ENCODE measurements at places on chromosomes 6 and 20. TPM values are rescaled to one million over a fixed set of nuclear protein-coding genes. Genes with fewer than 3 reads are reported as not detected.

NKX2-2 gene
- not detected for total RNA-seq

CYP21A2 gene
- total RNA-seq, result 0.44 TPM

EEF1E1 gene
- total RNA-seq, result 17.6 TPM

GRCh38 chr6:150256618-150257272 is 112.1 kb upstream of the IYD start:
- DNase-seq, result no peak
- no peaks in the 10 kb centered on the region for H3K36me3 ChIP-seq
- no peak overlapping the region for H3K4me3 ChIP-seq
- no peak overlapping the region for H3K27ac ChIP-seq
- no peaks in the 10 kb centered on the region for H3K4me1 ChIP-seq
- peaks cover 9% of the 10 kb centered on the region for H3K27me3 ChIP-seq

- H3K27ac ChIP-seq, result no peak overlapping the region
- no peak for DNase-seq
- peaks cover 20% of the 10 kb centered on the region for H3K27me3 ChIP-seq
- H3K36me3 ChIP-seq, result no peaks in the 10 kb centered on the region
- H3K4me3 ChIP-seq, result no peak overlapping the region
These were observed 88.8 kb downstream of the PRND start for GRCh38 chr20:4810426-4811019.
